ENCODE measurements at places on chromosomes 4 and X.

DNA sequence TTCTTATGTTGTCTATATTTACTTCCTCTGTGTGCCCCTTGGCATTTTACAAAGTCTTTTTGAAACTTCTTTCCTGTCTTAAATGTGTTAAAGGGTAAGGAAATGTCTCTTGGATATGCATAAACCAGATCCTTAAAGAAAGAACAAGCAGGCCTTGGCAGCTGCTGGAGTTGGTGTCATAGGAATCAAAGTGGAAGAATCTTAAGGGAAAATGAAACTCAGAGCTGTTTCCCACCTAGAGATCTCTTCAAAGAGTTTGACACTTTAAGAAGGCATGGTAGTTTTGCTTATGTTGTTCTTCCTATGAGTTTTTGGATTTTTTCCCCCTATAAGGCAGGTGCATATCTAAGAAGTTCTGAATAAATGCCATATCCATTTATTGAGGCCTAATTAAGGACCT, 37.0 kb upstream of the CWH43 start:
- peaks cover 3% of the 10 kb centered on the region for H3K27me3 ChIP-seq
- no peak overlapping the region for H3K27ac ChIP-seq
- peaks cover 11% of the 10 kb centered on the region for H3K4me1 ChIP-seq
- H3K36me3 ChIP-seq = no peaks in the 10 kb centered on the region
- H3K4me3 ChIP-seq = no peak overlapping the region

GRCh38 chr4:131337936-131338335, 1811.2 kb upstream of the PCDH10 start:
- no peak overlapping the region for H3K27ac ChIP-seq
- no peak for DNase-seq
- H3K4me1 ChIP-seq = no peaks in the 10 kb centered on the region

DNA sequence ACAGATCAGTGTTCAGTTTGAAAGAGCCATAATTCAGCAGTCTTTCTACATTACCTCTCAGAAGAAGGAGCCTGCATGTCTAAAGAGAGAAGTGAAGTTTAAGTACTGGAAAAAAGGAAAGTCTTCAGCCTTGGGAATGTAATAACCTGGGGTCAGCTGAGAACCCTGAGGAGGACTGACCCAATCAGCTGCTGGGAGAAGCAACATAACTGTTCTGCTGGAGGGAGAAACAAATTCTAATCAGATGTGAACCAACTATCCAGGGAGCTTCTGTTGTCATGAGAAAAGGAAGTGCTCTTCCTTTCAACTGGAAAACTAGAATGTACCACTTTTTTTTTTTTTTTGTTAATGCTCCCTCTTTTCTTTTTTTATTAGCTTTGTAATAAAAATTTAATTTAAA, 64.5 kb upstream of the PDE5A start:
- no peak for DNase-seq
- no peak overlapping the region for H3K4me3 ChIP-seq
- no peak overlapping the region for H3K27ac ChIP-seq
- H3K4me1 ChIP-seq = no peaks in the 10 kb centered on the region
- no peaks in the 10 kb centered on the region for H3K36me3 ChIP-seq
- peaks cover 11% of the 10 kb centered on the region for H3K27me3 ChIP-seq

- H3K36me3 ChIP-seq = no peaks in the 10 kb centered on the region
- H3K4me1 ChIP-seq = no peaks in the 10 kb centered on the region
- no peak overlapping the region for H3K27ac ChIP-seq
- H3K4me3 ChIP-seq = no peak overlapping the region
Measured at GRCh38 chr4:54509057-54509456, 148.7 kb upstream of the KIT start.

DNA sequence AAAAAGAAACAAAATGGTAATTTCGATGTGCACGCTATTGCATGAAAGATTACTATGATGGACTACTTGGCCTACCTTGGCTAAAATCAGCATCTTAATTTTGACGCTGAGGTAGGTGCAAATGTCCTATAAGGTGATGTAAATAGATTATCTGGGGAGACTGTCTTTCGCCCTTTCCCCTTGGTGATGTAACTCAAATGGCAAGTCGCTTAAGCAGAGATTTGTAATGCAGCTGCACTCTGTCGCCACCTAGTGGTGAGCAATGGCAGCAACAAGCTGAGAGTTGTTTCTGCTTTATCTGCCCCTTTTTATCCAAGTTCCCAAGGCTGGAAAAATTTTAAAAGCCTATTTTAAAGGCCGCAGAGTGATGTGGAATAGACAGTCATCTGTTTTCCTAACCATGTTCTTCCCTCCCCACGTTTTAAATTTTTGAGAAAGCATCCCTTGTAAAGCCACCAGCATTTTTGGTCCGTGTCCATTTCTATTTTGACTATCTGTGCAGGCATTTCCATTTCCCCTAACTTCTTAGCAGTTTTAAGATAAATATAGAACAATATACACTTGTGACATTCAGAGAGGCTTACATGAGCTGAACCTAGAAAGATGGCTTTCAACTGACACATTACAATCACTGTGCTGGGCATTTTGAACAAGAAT, 62.4 kb upstream of the PDLIM3 start:
- H3K27ac ChIP-seq = no peak overlapping the region
- no peak overlapping the region for H3K4me3 ChIP-seq
- DNase-seq = peak; percentile 73
- H3K36me3 ChIP-seq = no peaks in the 10 kb centered on the region
- H3K4me1 ChIP-seq = no peaks in the 10 kb centered on the region

DNA sequence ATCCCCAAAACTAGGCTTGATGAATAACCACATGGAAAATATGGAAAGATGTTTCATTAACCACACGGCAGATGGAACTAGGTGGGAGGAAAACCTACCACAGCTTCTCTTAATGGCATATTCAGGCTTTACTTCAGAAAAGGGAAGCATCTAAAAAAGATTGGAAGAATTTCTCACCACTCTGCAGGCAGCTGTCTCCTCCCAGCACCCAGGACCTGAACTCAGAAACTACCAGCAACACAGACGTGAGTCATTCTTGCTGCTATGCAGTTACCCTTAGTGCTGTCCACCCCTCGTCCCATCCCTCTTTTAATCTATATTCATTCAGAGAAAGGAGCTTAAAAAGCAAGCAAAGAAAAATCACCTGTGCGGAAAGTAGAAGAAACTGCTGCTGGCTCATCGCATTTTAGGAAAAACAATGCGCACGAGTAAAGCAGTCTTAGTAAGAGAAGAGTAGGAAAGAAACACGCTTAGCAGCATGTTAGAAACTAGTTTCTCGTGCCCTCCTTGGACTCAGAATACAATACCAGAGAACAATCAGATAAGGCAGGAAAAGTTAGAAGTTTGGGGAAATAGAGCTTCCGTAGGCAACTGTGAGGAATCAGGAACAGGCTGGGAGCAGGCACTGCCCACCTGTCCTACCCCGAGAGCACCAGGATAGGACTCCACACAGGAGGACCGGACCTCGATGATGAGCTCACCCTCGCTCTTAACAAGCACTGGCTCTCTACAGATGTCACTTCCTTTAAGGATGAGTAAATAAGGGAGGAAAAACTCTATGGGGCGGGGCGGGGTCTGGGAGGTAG, 48.1 kb upstream of the ENPP6 start:
- peak overlapping the region; percentile 43 for H3K27ac ChIP-seq
- DNase-seq = peak; percentile 21
- no peaks in the 10 kb centered on the region for H3K27me3 ChIP-seq
- peaks cover 66% of the 10 kb centered on the region for H3K4me1 ChIP-seq
- no peaks in the 10 kb centered on the region for H3K36me3 ChIP-seq

DNA sequence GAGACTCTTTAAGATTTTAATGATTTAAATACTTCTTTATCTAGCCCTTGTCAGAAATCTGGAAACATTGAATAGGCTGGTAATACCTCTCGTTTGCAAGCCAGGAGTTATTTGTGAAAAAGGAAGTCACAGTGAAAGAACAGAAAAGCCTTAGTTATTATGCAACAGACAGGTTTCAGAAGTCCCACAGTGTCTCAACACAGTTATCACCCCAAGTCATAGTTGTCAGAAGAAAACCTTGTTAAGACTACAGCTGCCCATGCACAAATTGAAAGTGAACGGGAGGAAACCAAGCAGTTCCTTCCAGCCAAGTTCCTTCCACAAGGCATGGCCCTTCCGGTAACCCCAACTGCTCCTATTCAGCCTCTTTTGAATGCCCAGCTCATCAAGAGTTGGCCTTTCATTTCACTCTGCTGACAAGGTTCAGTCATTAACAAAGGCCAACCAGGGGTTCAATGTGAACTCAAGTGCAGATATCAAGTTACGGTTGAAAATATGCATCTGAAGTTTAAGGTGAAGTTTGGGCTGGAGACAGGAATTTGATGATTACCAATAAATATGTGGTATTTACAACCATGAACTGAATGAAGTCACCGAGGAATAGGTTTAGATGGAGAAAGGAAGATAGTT, 15.6 kb downstream of the ALPK1 start:
- H3K4me3 ChIP-seq = no peak overlapping the region

- H3K4me1 ChIP-seq = peaks cover 8% of the 10 kb centered on the region
- DNase-seq = no peak
- no peak overlapping the region for H3K27ac ChIP-seq
- no peak overlapping the region for H3K4me3 ChIP-seq
Measured at GRCh38 chrX:109632906-109633504, 8.0 kb upstream of the KCNE5 start.

DNA sequence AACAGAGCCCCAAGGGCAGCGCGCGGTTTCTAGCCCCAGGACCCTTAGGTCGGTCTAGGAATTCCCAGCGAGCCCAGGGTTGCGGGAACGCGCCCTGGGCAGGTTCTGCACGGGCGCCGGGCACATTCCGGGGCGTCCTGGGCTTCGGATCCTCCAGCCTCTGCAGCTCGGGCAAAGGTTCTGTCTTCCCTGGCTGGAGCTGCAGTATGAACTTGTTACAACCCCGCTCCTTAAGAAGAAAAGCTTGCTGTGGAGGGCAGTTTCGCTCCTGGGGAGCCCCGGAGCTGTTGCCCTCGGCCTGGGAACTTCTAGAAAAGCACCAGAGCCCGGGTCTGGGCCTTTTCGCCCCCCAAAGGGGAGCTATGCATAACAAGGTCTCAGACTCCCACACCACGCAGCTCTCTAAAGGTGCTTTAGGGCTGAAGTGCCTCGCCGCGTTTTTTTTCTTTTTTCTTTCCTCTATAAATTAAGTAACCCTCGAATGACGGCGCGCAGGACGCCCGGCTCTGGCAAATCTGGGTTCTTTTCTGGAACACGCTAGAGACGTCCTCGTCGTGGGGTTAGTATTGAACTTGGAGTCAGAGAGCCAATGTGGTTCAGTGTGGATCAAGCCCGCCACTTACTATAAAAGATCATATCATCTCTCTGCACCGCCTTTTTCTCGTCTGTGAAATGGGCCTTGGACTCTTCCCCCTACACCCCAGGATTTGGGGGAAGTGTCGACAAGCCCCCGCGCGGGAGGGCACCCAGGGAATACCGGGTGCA, 5.7 kb downstream of the MSX1 start:
- H3K4me3 ChIP-seq = no peak overlapping the region
- peaks cover 16% of the 10 kb centered on the region for H3K4me1 ChIP-seq
- no peak for DNase-seq
- no peak overlapping the region for H3K27ac ChIP-seq
- peaks cover 8% of the 10 kb centered on the region for H3K36me3 ChIP-seq
- H3K27me3 ChIP-seq = peaks cover 72% of the 10 kb centered on the region

- H3K27me3 ChIP-seq = no peaks in the 10 kb centered on the region
- peaks cover 37% of the 10 kb centered on the region for H3K4me1 ChIP-seq
- DNase-seq = no peak
- peaks cover 4% of the 10 kb centered on the region for H3K36me3 ChIP-seq
Measured at GRCh38 chr4:10670321-10670720, 14.2 kb downstream of the CLNK start.

- H3K27me3 ChIP-seq = no peaks in the 10 kb centered on the region
- H3K4me3 ChIP-seq = no peak overlapping the region
- H3K27ac ChIP-seq = no peak overlapping the region
- no peak for DNase-seq
- H3K4me1 ChIP-seq = peaks cover 6% of the 10 kb centered on the region
Measured at GRCh38 chrX:45009371-45010000, 136.5 kb downstream of the KDM6A start.

GRCh38 chr4:7425591-7426468, 8.9 kb downstream of the PSAPL1 start:
- no peaks in the 10 kb centered on the region for H3K27me3 ChIP-seq
- H3K36me3 ChIP-seq = no peaks in the 10 kb centered on the region
- no peaks in the 10 kb centered on the region for H3K4me1 ChIP-seq
- no peak for DNase-seq

DNA sequence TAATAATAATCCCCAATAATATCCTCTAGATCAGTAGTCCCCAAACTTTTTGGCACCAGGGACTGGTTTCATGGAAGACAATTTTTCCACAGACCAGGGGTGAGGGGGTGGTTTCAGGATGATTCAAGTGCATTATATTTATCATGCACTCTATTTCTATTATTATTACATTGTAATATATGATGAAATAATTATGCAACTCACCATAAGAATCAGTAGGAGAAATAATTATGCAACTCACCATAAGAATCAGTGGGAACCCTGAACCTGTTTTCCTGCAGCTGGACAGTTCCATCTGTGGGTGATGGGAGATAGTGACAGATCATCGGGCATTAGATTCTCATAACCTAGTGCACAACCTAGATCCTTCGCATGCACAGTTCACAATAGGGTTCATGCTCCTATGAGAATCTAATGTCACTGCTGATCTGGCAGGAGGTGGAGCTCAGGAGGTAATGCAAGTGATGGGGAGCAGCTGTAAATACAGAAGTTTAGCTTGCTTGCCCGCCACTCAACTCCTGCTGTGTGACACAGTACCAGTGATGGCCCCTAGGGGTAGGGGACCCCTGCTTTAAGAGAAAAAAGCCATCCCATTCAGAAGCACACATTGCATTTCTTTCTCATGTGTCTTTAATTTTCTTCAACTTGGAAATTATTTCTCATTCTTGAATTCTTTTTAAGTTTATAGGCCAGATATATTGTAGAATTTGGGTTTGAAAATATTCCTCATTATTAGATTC, 16.0 kb upstream of the SH3RF1 start:
- H3K36me3 ChIP-seq = no peaks in the 10 kb centered on the region
- H3K27me3 ChIP-seq = peaks cover 5% of the 10 kb centered on the region
- H3K27ac ChIP-seq = no peak overlapping the region
- no peak overlapping the region for H3K4me3 ChIP-seq

DNA sequence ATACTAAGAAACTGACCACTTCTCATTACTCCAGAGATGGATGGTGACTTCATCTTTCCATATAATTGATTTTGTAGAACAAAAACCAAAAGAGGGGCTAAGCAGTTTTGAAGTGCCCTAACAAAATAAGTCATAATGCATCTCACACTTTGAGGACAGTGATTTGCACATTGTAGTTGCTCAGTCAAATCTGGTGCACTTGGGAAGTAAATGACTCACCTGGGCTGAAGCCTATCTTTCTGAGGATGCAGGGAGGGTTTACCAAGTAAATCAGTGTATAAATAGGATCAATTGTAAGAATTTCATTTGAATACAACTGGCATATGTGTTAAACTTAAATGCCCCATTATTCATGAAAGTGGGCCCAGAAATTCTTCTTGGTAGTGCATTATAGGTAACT, 134.2 kb downstream of the DCLK2 start:
- H3K36me3 ChIP-seq = no peaks in the 10 kb centered on the region
- DNase-seq = no peak
- H3K27me3 ChIP-seq = peaks cover 9% of the 10 kb centered on the region
- H3K4me1 ChIP-seq = no peaks in the 10 kb centered on the region
- no peak overlapping the region for H3K27ac ChIP-seq

DNA sequence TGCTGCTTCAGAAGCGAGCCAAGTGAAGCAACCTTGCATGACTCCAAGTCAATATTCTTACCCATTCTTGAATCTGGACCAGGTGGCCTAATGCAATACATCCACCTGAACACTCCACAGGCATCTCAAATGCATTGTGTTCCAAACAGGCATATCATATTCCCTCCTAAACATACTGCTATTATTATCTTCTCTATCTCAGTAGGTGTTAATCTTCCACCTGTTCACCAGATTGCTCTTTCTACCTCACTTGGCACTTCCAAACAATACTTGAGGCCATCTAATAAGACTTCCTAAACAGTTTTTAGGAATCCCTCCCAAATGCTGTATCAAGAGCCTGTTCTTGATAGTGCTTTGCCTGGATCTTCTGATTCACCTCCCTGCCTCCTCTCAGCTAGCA, 90.7 kb downstream of the GPRIN3 start:
- DNase-seq = no peak
- H3K36me3 ChIP-seq = no peaks in the 10 kb centered on the region
- peaks cover 7% of the 10 kb centered on the region for H3K27me3 ChIP-seq
